ENCODE measurements at places on chromosomes 3 and 15.

DNA sequence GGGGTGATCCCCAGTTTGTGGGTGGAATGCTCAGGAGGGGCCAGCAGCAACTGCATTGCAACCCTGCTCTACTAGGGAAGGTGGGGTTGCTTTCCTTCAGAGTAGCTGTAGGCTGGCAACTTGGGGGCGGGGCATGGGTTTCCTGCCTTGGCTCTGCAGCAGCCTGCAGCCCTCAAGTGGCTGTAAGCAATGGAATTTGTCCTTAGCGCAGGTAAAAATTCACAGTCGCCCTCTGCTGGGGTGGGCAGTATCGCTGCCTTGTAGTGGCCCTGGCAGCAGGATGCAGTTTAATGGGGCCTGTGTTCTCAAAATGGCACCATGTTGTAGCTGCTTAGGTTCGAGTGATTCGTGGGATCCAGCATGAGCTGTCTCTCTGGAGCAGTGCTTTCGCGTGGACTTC, 29.8 kb downstream of the STT3B start:
- DNase-seq, result no peak

DNA sequence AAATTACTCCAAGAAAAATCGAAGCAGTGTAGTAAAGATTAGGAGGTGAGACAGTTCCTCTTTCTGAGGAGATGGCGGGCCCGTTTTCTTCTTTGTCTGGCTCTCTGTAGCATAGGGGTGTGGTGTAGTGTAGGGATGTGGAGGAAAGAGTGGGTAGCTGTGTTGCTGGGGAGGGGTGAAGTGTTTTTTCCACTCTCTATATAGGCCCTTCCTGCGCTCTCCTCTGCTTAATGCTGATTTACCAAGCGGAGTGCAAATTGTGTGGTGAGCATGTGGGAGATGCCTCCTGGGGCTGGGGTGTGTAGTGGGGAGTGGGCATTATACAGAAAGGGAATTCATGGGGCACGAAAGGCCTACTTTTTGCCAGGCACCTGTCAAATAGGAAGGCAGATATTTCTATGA, 94.9 kb downstream of the ST6GAL1 start:
- DNase-seq, result peak; percentile 40

- DNase-seq, result no peak
Measured at GRCh38 chr15:61295239-61295638, 66.1 kb upstream of the RORA start.

- DNase-seq, result no peak
Measured at GRCh38 chr3:32438596-32439344, 47.1 kb downstream of the CMTM7 start.

- peak; percentile 37 for DNase-seq
Measured at GRCh38 chr3:151918253-151919029, 45.0 kb downstream of the SUCNR1 start.

GRCh38 chr15:86591158-86591557, 511.5 kb downstream of the AGBL1 start:
- no peak for DNase-seq

DNA sequence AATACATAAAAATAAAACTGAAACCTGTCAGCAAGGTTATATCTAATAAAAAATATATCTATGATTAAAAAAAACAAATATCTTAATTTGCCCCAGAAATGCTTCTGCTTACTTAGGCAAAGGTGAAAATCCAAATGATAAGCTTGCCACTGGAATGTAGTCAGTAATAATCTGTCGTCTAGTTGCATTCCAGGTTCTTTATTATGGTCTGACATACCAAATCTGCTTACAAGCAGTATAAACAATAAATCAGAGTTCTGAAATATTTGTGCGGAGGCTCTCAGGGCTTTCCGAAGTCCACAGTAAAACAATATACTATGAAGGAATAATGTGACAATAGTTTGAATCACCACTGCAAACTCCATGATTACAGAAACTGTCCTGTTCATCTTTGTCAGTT, 1133.5 kb downstream of the ROBO1 start:
- no peak for DNase-seq

DNA sequence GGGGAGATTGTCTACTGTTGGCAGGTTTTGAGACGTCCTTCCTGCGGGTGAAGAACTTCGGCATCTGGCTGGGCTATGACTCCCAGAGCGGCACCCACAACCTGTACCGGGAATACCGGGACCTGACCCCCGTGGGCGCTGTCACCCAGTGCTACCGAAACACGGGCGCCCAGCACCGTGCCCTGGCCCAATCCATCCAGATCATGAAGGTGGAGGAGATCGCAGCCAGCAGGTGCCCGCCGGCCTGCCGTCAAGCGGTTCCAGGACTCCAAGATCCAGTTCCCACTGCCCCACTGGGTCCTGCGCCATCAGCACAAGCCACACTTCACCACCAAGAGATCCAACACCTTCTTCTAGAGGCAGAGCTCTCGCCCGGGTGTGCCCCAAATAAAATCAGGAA, 194.9 kb upstream of the EPHA6 start:
- no peak for DNase-seq

DNA sequence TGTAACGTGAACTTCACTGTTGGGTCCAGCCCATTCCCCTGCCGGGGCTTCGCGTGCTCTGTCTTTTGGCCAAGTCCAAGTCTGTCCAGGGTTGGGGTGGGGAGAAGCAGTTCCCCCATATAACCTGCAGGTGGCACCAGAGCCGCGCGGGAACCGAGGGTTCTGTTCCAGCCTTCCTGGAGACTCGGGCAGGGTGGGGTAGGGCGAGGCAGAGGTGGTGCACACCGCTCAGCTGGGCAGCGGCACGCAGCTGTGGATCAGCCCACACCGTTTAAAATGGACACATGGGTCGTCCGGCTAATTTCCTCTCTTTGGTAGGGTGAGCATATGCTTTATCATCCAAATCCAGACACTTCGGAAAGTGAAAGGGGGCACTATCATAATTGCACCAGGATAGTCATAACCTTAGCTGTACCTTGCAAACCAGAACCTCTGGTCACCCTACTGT, 118.1 kb downstream of the TBC1D2B start:
- DNase-seq, result peak; percentile 77

DNA sequence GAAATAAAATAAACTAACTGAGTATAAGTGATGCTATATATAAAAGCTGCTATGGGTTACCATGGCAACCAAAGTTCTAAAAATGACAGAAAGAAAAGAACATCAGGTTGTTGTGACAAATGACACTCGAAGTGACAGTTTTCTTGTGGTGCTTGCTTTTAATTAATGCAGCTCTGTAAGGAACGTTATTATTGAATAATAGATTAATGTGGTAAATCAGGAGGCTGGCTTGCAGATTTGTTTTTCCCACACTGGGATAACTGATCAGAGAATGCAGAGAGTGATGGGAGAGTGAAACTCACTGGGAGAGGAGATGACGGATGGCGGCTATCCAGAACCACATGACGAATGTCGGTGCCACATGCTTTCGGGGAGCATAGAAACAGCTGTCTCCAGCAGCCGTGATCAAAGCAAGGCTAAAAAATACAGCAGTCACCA, 207.0 kb upstream of the ATP10A start:
- no peak for DNase-seq

- DNase-seq, result no peak
Measured at GRCh38 chr3:16319723-16320122, 54.7 kb downstream of the OXNAD1 start.

GRCh38 chr15:43370310-43370974, 401 bp downstream of the ZSCAN29 start:
- no peak for DNase-seq

DNA sequence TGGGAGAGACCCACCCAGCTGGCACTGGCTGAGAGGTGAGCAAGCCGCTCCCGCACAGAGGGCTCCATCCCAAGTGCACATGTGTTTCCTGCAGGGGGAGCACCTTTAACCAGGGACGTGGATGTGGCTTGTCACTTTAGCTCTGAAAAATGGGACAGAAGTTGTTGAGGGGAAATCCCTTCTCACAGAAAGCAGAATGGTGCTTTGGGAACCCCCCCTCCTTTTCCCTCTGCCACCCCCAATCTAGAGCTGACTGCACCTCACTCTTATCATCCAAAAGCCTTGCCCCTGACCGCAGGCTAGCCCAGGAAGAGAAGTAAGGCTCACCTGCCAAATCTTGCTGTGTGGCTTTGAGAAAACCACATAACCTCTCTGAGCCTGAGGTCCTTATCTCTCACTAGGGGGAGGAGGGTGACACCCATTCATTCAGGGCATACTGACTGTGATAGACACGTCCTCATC, 77.9 kb downstream of the RPN1 start:
- peak; percentile 19 for DNase-seq

- DNase-seq, result no peak
Measured at GRCh38 chr3:168030577-168030976, 65.1 kb downstream of the GOLIM4 start.

DNA sequence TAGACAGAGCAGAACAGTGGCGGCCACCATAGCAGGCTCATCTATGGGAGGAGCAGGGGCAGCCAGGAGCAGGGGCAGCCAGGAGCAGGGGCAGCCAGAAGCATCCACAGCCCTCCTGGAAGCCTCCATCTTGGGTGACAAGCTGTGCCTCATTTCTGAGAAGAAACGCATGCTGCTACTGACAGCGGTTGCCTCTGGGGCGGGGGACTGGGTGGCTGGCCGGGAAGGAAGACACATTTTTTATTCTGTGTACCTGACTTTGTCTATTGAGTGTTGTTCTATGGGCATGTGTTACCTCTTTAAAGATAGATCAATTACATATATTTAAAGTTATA, 71.5 kb upstream of the KLF13 start:
- DNase-seq, result no peak

All from CD4-positive, alpha-beta T cell treated with Interleukin-1 beta for 1 hour (primary cell).